ENCODE measurements at places on chromosomes 12 and 14.

DNA sequence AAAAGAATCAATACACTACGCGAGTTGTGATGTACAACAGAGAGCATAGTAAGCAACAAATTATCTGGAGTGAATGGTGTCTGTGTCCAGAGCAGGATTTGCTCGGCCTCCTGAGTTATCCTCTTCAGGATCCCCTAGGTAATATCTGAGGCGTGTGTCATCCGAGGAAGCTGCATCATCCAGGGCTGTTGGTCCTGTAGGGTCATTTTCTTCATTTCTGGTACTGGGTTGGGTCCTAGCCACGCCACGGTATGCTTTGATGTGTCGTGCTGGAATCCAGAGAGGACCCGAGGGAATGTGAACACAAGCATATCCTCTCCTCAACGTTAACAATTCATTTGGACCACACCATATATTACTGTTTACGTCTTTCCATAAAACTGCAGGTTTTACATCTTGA lies 19.0 kb upstream of the CLEC4E start:
- DNase-seq = no peak

DNA sequence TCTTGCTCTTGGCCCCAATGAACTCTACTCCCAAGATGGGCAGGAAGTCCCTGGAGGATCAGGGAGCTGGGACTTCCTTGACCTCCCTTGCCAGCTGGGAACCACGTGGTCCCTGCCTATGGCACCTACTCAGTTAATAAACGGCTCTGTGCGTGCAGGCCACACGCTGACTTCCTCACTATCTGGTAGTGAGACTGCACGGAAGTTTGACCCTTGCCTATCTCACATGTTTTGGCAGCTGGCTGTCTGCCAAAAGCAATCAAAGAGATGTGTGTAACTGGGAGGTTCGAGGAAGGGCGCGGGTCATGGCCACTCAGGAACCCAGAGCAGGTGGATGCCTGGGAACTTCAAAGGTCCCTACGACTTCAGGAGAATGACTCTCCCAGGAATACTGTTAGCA lies 57.9 kb downstream of the RFLNA start:
- no peak for DNase-seq

- DNase-seq = no peak
Observed at GRCh38 chr14:79043194-79043889, 873.2 kb downstream of the NRXN3 start.

- peak; percentile 29 for DNase-seq
Observed at GRCh38 chr12:54159140-54159539, 29.6 kb downstream of the SMUG1 start.

DNA sequence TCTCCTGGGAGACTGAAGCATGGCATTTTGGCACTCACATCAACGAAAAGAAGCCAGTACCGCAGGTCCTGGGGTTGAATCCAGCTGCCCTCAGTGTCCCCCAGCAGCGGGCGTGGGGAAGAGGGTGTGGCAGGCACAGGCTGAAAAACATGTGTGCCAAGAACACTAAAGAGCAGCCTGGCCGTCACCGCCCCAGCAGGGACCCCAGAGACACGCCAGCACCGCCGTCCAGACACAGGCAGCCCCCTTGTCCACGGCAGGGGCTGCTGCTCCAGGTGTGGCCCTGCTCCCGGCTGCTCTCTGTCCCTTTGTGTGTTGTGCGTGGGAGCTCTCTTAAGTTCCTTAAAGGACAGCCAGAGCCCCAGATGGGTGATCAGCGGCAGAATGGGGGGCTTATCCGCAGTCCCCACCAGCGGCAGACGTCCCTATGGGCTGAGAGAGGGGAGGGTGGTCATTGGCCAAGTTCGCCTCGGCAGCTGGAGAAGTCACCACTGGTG lies 556 bp downstream of the PHETA1 start:
- no peak for DNase-seq

DNA sequence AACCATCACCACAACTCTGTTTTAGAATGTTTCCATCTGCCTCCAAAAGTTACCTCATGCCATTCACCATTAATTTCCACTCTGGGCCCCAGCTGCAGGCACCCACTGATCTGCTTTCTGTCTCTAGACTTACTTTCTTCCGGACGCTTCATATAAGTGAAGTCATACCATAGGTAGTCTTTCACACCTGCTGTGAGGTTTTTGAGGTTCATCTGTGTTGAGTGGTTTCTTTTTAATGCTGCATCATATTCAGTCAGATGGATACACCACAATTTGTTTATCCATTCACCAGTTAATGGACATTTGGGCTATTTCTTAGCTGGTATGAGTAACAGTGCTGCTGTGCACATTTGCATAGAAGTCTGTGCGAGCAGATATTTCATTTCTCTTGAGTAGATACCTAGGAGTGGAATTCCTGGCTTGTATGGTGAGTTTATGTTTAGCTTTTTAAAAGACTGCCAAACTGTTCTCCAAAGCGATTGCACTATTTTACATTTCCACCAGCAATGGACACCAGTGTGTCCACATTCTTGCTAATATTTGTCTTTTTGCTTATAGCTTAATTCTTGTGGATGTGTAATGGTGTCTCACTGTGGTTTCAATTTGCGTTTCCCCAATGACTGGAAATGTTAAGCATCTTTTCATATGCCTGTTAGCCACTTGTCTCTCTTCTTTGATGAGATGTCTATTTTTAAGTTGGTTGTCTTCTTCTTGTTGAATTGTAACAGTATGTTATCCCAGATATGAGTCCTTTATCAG lies 48.3 kb downstream of the ZFYVE21 start:
- DNase-seq = peak; percentile 30

DNA sequence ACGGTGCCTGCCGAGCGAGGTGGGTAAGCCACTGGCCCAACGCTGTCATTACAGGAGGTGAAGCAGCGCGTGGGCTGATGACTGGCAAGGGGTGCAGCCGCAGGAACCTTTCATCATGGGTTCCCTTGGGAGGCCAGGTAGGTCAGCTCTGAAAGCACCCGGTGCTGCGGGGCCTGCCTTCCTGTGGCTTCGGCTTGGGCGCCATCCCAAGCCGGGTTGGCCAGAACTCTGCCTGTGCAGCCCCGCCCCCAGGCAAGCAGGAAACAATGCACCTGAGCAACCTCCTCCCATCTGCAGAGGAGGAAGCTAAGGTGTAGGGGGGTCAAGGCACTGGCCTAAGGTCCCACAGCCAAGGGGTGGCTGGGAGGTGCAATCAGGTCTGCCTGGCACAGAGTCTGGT lies 20.0 kb upstream of the HHIPL1 start:
- DNase-seq = no peak

- DNase-seq = no peak
Observed at GRCh38 chr12:90995010-90995409, 9.8 kb downstream of the EPYC start.

- no peak for DNase-seq
Observed at GRCh38 chr14:68458840-68459469, 333.9 kb downstream of the ZFP36L1 start.

GRCh38 chr12:11884116-11884515 lies 186.6 kb upstream of the BCL2L14 start:
- no peak for DNase-seq

DNA sequence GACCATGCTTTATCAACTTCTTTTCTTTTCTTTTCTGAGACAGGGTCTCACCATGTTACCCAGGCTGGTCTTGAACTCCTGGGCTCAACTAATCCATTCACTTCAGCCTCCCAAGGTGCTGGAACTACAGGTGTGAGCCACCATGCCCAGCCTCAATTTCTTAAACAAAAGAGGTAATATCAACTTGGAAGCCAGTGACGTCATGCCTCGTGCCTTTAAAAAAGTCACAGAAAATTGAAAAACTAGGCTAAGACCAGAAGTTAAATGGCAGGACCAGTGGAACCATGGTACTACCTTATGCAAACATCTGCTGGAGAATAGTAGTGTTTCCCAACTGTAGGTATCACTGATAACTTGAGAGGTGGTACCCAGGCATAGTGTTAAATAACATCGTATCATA lies 103.3 kb downstream of the KSR2 start:
- no peak for DNase-seq

- peak; percentile 49 for DNase-seq
Observed at GRCh38 chr12:117098361-117099217, 627 bp downstream of the TESC start.

DNA sequence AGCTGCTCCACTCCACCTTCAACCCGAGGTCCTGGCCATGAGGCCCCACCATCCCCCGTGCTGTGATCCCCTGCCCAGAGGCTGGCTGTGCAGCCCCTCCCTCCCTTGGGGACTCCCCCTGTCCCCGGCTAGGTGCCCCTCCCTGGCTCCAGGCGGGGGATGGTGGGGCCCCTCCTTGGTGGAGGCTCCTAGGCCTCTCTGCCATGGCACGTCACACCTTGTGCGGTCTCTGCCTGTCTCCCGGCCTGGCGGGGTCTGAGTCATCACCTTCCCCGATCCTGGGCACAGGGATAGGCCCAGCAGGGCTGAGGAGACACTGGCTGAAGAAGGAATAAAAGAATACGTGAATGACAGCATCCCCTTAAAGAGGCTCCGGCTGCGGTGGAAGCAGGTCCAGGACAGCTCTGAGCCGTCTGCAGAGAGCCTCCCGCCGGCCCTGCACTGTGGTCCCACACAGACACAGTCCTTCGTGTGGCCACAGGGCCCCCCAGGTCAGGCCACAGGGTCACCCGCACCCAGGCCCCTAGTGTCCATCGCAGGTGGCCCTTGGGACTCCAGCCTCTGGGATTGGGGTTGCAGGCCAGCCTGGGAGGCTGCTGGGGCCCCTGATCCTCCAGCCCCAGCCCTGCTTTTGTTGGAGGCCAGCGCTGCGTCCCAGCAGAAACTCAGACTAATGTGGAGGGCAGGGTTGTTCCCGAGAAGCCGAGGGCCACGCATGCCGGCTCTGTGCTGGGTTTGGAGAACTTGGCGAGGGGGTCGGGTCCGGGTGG lies 43.6 kb downstream of the KIF26A start:
- no peak for DNase-seq

GRCh38 chr12:48827026-48827425 lies 8.7 kb downstream of the CACNB3 start:
- no peak for DNase-seq

GRCh38 chr12:115101520-115101919 lies 417.5 kb upstream of the TBX3 start:
- no peak for DNase-seq

- DNase-seq = no peak
Observed at GRCh38 chr14:59832653-59833294, 37.8 kb downstream of the RTN1 start.

DNA sequence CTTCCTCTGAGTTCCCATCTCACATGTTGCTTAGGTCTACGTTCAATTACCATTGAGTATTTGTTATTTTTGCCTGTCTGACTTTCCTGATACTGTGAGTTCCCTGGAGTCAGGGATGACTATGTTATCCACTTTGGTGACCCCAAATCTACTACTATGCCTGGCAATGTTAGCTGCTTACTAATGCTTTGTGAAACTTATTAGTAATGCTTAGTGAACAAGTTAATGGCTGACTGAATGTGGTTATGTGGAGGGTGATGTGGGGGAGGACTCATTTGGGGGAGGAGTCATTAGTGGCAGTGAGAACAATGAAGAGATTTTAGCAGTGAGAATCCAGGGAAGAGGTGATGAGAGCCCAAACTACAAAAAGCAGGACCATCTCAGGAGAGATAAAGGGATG lies 121.6 kb downstream of the KTN1 start:
- peak; percentile 14 for DNase-seq

- DNase-seq = no peak
Observed at GRCh38 chr14:51859131-51859530, 1.3 kb upstream of the GNG2 start.

DNA sequence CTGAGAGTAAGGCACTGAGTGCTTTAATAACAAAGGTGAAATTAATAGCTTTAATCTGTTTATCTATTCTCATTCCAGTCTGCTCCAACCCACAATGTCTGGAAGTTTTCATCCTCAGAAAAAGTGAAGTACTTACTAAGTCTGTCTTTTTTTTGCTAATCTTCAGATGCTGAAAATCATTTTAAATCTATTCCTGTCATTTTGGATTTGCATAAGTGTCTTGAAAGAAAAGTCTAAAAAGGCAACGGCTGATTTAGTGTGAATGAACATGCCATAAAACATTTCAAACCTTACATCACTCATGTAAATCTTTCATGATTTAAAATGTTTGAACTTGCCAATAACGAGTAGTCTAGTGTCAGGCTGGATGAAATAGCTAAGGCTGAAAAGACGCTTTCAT lies 685.6 kb downstream of the RPS29 start:
- DNase-seq = no peak

DNA sequence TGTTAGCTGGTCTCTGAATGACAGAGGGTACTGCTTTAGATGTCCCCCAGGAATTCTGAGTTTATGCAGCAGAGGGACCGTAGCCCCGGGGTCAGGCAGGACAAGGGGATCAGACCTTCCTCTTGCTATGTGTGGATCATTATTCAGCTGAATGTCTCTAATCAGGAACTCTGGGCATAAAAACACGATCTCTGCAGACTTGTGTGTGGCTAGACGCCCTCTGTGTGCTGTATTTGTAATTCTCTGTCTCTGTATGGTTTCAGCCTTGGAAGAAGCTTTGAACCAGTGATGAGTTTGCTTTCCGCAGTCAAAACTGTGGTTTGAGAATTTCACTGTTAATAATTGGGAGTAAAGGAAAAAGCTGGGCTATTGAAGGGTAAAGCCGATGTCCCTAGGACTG lies 125.3 kb downstream of the ETV6 start:
- no peak for DNase-seq

DNA sequence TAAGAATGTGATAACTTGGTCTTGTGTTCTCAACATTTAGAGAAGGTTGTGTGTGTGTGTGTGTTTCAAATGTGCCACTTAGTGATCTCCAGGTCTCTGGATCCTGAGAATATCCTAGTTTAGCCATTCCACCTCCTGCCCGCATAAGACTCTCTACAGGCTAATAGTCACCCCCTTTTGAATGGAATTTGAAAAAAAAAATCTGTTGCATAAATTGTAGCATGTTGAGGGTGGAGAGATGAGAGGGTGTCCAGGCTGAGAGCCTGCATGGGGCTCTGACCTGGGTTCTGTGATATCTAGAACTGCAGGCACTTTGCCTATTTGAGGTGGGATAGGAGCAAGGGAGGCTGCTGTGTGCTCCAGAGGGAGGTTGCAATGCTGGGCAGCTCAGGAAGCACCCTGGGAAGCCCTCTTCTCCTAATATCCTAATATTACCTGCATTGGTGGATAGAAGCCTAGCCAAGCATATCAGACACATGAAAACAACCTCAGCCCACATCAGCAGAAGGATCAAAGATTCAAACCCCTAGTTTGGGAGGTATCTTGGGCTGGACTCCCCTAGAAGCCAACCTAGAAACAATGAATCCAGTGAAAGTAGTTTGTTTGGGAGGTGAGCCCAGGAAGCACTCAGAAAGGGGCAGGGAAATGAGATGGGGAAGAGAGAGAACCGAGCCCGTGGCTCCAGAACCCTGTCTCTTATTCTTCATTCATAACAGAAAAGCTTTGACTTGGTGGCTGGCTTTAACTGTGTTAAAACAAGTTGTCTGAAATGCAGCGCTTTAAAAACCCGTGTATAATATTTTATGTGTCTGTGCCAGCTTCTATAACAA lies 35.6 kb upstream of the RBM19 start:
- DNase-seq = no peak

- DNase-seq = no peak
Observed at GRCh38 chr14:93317875-93318807, 14.7 kb downstream of the BTBD7 start.

DNA sequence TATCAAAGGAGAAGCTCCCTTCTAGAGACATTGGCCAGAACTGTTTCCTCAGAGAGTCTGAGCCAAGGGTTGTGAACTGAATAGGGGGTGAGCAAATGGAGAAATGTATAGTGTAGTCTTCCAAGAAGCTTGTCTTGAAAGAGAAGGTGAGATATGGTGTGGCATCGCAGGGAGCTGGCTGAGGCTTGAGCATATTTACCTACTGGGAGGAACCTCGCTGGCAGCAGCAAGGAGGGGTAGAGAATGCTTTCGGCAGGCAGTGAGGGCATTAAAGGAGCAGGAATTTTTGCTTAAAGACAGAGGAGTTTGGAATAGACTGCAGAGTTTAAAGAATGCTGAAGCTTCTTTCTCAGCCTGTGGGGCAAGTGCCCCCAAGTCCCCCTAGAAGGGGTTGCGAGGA lies 59.3 kb upstream of the PRMT8 start:
- DNase-seq = no peak

All from activated CD4-positive, alpha-beta T cell treated with anti-CD3 and anti-CD28 coated beads, Interleukin-10, Interleukin-2, amounts not matched to agents 100 ng/mL and 50 ng/mL, durations not matched to agents 16 hours and 8 hours (primary cell).